NCI-H510A treated with DMSO at 0.1 percent for 48 hours (cell line): ENCODE measurements at places on chromosomes 16 and 17.

DNA sequence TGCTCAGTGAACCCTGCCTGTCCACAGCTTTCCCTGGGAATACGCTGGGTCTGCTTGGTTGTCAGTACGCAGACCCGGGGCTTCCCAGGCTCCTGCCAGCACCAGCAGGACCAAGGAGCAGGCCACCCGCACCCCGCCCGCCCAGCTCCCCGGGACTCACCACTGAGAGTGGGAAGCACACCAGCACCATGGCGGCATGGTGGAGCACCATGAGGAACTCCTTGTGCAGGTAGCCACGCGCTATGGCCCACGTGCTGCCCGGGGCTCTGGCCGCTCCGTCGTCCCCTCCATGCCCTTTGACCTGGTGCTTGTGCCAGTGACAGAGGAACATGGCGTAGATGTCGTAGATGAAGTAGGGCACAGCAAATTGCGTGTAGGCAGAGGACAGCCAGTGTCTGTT is 3.5 kb downstream of the C16orf92 start:
- no peak for DNase-seq

DNA sequence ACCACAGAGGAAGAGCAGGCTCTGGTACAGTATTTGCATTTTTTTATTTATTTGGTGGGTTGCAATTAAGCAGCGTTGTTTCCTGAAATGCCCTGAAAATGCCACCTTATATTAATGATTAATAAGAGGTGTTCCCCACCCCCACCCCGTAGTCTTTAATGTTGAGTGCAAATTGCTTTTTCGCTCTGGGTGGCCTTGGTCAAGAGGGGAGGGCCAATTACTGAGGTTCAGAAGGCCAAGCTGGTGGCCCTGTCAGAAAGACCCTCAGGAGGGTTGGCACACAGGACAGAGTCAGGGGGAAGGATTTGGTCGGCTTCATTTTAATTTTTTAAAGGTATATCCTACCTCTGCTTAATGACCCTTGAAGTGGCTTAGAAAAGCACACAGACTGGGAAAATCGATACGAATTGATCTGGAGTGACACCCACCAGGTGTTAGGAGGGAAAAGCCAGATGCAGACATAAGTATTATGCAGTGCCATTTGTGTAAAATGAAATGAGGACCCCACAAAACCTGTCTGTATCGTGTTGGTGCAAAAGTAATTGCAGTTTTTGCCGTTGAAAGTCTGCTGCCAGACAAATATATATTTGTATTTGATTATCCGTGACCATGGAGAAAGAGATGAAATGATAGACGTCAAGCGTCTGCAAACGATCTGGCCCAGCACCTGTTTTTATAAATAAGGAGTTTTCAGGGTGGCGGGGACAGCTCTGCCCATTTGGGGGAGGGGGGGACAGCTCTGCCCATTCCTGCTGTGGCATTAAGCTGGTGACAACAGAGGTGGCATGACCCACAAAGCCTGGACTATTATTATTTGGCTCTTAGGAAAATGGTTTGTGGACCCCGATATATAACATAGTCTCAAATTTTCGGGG is 143.8 kb upstream of the PLCG2 start:
- DNase-seq = no peak

DNA sequence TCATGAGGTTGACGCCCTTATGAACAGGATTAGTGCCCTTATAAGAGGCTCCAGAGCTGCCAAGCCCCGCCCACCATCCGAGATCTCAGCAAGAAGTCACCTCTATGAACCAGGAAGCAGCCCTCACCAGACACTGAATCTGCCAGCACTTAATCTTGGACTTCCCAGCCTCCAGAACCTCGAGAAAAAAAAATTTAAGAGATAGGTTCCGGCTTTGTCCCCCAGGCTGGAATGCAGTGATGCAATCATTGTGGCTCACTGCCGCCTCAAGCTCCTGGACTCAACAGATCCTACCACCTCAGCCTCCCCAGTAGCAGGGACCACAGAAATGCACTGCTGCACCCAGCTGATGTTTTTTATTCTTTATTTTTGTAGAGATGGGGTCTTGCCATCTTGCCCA is 22.5 kb upstream of the ADCY9 start:
- DNase-seq = no peak

GRCh38 chr17:81317961-81318605 is 23.0 kb upstream of the SLC38A10 start:
- no peak for DNase-seq

DNA sequence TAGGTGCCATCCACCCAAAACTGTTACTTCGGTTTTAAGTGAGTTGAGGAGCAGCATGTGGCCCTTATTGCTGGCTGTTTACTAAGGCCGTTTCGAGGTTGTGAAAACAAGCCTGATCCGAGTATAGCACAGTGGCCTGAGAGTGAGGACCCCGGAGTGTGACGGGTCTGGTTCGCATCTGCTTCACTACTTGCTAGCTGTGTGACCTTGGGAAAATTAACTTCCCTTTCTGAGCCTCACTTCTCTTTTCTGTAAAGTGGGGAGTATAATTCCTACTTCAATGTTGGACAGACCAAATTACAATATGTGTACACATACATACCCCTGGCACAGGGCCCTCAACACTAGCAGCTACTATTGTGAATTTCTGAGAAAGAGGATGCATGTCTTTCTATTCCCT is 11.7 kb upstream of the HEATR6 start:
- DNase-seq = no peak

DNA sequence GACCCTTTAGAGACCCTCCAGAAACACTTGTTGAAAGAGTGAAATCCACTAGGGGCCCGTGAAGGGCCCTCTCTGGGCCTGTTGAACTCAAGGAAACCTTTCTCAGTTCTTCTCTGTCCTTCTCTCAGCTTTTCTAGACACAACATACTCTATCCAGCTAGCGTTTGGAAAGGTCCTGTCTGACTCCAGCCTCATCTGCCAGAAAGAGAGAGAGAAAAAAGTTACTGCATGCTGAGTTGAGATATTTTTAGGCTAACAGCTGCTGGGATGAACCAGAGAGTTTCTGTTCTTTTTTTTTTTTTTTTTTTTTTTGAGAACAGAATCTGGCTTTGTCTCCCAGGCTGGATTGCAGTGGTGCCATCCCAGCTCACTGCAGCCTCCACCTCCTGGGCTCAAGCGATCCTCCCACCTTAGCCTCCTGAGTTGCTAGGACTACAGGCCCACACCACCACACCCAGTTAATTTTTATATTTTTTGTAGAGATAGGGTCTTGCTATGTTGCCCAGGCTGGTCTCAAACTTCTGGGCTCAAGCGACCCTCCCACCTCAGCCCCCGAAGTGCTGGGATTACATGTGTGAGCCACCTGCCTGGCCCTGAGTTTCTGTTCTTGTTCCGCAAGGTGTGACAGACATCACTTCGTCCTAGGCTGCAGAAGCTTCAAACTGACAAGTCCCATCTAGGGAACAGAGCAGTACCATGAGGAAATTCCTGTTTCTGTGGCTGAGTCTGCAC is 14.9 kb upstream of the TEX2 start:
- DNase-seq = no peak

DNA sequence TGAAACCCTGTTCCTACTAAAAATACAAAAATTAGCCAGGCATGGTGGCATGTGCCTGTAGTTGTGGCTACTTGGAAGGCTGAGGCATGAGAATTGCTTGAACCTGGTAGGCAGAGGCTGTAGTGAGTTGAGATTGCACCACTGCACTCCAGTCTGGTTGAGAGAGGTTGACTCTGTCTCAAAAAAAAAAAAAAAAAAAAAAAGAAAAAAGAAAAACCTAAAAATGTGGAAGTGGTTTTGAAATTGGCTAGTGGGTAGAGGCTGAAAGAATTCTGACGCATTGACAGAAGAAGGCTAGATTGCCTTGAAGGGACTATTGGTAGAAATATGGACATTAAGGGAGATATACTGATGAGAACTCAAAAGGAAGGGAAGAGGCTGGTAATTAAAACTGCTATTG is 33.6 kb upstream of the CPPED1 start:
- no peak for DNase-seq

DNA sequence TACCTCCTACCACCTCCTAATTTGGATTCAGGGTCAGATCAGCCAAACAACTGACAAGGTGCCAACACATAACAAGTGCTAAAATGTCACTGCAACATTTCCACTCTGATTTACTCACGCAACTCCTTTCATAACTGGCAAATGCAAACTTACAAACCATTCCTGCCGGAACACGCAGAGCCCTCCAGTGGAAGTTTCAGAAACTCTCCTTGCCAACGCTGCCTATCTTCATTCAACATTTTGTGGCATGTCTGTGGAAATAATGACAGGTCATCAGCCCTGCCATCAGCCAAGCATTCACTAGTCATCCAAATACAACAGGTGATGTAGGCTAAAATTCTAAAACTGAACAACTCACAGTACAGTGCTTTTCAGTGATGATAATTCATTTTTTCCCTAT is 37.7 kb upstream of the OR3A1 start:
- no peak for DNase-seq

- DNase-seq = no peak
These were observed 68.1 kb downstream of the TMEM132E start for GRCh38 chr17:34647511-34647910.

DNA sequence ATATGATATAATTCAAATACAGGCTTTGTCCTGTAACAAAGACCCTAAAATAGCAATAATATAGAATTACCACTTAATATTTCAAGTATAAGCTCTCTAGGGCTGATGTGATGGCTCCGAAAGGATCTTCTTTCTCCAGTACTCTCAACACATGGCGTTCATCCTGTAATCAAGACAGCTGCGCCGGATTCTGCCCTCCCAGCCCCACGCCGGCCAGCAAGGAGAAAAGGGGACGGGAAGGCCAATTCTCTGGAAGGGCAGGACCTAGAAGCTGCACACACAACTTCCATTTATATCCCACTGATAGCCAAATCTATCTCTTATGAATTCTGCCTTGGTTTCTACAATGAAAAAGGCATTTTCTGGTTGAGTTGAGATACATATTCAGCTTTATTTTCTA is 32.0 kb downstream of the CCDC182 start:
- DNase-seq = no peak

DNA sequence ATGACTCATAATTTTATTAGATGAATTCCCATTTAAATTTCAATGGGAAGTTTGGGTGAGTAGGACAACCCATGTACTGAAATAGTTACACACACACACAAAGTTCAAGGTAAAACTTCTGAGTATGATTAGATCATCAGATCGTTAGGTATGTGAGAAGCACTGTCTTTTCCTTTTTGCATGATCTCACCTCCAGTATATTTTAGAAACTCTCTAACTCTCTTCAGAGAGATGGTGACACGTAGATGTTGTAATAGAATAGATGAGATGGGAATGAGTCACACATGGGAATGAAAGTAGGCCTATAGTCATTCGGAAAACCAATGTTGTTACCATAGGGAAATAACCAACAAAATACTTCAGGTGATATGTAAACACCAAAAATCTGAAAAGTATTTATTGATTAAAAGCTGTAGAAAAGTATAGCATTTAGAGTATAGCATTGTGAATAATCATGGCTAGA is 22.2 kb downstream of the KRT23 start:
- no peak for DNase-seq

- peak; percentile 63 for DNase-seq
These were observed 190.2 kb downstream of the PRKCA start for GRCh38 chr17:66492561-66493005.

DNA sequence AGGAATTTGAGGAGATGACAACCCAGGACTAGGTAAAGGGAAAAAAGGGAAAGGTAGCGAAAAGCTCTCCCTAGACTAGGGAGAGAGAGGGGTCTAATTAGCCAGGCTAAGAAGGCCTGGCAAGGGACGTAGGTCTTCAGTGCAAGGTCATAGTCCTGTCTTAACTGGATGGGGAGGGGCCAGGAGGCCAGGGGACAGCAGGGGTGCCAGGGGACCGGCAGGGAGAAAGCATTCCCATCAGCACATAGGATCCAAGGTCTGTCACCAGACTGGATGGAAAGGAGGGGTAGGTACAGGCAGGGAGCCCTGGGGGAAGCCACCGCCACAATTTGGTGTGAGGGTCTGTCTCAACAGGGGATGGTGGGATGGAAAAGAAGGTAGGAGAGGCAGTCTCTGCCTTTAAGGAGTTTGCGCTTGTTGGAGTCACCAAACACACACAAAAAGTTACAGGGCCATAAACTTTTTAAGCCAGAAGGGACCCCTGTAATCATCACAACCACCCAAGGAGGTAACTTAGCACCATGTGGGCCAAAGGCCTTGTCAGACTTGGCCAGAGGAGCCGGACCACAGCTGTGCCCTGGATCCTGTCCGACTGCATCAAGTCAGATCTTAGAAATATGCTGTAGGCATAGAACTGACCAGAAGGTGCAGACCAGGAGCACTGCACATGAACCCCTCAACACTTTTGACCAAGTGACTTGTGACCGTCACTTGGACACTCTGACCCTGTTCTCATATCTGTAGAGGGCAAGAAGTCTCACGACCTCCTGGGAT is 10.0 kb downstream of the AXIN2 start:
- DNase-seq = no peak

DNA sequence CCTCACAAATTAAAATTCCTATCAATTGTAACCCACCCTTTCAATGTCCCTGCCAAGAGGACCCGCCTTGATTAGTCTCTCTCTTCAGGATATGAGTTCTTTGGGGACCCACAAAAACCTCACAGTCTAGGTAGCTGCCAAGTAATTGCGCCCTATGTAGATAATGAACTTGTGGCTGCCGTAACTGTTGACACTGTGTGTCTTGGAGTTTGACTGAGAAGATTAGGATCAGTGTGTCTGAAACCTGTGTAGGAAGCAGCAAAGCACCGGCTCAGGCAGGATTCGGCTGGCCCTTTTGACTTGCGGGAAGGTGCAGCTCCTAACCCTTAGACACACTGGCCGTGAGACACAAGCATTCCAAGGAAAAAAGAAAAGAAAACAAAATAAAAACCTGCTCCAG is 17.8 kb upstream of the SLC6A4 start:
- DNase-seq = no peak

DNA sequence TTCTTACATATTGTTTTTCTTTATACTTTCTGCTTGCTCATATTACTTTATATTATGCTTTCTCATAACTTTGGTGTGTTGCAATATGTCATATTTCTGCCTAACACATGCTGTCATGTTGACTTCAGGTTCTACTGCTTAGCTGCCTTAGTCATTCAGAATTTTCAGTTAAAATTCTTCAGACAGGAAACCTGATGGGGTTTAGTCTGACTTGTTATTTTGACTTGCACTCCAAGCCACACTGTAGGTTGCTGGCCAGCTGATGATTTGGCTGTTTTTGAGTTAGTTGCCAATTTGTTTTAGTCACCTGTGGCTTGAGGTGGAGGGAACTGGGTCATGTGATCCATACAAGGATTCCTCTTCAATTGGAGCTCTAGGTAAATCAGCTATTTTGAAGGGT is 315.4 kb downstream of the MAP2K6 start:
- DNase-seq = no peak

- DNase-seq = no peak
These were observed 211.2 kb downstream of the RPTOR start for GRCh38 chr17:80755650-80756405.

- DNase-seq = no peak
These were observed 135.6 kb upstream of the N4BP1 start for GRCh38 chr16:48745541-48745940.

- no peak for DNase-seq
These were observed 3.7 kb downstream of the TMEM101 start for GRCh38 chr17:44010966-44011647.

DNA sequence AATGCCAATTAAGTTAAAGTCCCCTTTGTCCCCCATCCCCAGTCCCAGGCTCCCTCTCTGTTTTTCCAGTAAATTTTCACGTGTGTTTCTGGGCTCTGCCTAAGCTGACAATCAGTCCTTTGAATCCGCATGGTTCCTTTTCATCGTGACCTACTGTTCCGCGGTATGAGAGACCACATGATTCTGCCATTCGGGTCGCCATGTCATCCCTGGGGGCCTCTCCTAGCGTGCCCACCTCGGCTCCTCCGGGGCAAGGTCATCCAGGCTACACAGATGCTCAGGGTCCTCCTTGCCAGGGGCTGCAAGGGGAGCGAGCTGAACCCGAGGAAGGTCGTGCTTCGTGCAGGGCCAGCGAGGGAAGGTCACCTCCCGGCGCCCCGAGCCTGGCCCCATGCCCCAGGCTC is 157.6 kb downstream of the RAB11FIP4 start:
- DNase-seq = peak; percentile 53
